GM10248 (cell line): ENCODE measurements at places on chromosomes 3 and 15.

DNA sequence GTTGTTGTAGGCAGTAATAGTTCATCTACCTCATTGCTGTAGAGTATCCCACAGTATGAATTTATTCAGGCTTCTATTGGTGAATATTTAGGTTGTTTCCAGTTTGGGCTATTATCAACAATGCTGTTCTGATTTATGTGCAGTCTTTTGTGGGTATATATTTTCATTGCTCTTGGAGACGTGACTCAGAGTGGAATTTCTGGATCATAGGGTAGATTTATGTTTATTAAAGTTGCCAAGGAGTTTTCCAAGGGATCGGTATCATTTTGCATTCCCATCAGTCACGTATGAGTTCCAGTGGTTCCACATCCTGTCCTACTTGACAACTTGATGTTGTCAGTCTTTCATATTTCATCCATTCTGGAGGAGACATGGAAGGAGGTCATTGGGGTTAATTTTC lies 8.4 kb upstream of the HRH1 start:
- DNase-seq: no peak

GRCh38 chr15:45732662-45733061 lies 97.8 kb downstream of the SQOR start:
- DNase-seq: no peak

DNA sequence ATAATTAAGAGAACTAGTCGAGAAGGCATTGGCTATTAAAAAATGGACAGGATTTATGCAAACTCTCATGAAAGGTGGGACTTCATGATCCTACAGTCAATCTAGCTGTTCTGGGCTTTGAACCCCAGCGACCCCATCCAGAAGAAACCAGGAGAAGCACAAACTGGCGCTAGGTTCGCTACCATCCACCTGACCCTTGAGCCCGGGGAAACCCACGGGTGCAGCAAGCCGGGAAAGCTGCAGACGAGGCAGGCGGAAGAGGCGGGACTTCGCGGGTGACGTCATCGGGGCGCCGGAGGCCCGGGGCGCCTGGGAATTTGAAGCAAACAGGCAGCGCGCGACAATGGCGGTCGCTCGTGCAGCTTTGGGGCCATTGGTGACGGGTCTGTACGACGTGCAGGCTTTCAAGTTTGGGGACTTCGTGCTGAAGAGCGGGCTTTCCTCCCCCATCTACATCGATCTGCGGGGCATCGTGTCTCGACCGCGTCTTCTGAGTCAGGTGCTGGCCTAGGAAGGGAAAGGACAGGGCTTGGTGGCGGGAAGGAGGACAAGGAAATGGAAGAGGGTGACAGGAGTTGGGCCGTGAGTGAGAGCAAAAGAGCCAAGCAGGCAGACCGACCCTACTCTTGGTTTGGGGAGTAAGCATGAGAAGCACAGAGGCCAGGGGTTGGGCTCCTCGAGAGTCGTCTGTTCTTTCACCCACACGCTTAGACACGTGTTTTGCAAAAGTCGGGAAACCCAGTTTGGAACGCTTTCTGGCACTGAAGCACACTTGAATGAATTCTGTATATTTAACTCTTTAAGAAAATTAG lies at the start of gene UMPS:
Gene UMPS (plus strand): TSS at position 324 of the 812 bp plus-strand sequence. CDS start 20 bp downstream, at position 344.
- DNase-seq: peak; percentile 93

DNA sequence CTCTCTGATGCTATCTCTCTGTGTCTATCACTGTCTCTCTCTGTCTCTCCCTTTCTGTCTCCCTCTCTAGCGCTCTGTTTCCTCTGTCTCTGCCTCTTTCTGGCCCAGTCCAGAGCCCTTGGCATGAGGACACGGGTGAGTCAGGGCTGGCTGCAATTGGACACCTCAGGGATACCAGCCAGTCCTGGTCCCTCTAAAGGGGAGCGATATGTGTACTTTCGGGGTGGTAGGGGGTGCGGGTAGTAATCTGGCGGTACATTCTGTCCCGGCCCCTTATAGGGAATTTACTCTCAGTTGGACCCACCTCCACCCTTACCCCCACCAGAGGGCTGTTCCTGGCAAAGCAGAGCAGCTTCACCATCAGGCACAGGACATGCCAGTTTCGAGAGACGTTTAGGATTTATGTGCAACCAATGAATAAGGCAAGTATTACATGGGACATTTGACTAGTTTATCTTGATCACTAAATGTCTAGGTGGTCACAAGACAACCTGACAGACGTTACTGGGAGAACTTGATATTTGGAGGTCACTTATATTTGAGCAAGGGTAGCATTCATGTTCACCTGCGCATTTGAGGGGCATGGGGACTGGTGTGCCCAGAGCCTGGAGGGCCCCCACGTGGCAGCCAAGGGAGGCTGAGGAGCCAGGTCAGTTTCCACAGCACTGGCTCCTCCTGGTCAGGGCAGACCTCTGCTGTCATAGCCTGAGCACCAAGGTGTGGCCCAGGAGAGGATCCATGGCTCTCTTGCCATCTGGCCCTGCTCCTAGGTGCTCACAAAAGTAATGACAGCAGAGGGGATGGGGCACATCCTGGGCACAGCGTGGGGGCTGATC lies 256.1 kb downstream of the PLCL2 start:
- DNase-seq: no peak

- no peak for DNase-seq
These were observed 18.3 kb downstream of the FRMD4B start for GRCh38 chr3:69367586-69367985.

- DNase-seq: no peak
These were observed 46.0 kb downstream of the FSIP1 start for GRCh38 chr15:39736412-39737195.

- peak; percentile 52 for DNase-seq
These were observed 26.0 kb downstream of the SLC6A6 start for GRCh38 chr3:14428087-14429033.

GRCh38 chr3:143831994-143832393 lies 16.3 kb downstream of the SLC9A9 start:
- no peak for DNase-seq
